ENCODE measurements at places on chromosomes 16 and 17.

DNA sequence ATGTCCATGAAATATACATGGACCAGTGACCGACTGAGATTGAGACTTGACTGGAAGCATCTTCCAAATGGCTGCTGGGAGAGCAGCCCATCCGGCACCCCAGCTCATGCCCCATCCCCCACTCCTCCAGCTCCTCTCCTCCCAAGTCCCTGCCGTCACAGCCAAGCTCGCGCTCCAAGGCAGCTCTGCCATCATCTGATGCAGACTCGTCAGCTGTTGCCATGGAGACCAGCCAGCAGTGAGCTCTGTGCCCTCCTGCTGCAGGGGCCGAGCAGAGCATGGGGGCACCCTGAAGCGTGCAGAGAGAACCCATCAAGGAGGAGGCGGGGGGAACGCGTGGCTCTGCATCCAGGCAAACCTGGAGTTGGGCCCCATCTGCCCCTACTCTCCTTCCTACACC lies 74.5 kb upstream of the TNRC6C start:
- no peak for DNase-seq

GRCh38 chr16:58365623-58366022 lies 26.6 kb upstream of the GINS3 start:
- DNase-seq, result no peak

- no peak for DNase-seq
These were observed 49.2 kb downstream of the SREBF1 start for GRCh38 chr17:17787568-17787967.

GRCh38 chr17:61422116-61422799 lies 22.6 kb downstream of the TBX2 start:
- no peak for DNase-seq

DNA sequence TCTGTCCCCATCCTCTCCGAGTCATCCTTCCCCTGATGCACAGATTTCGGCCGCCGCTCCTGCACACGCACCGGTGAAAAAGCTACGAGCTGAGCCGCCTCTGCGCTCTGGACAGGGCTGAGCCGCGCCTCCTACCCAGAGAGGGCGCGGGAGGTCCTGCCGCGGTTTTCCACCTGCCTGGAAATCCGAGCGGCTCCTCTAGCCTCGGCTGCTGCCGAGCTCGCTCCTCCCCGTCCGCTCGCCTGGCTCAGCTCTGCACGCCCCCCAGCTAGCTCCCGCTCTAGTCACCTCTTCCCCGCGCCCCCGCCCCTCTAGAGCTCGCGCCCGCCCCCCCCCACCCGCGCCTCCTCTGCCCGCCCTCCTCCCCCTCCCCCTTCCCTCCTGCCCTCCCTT lies 198 bp upstream of the SHISA9 start:
- DNase-seq, result no peak

DNA sequence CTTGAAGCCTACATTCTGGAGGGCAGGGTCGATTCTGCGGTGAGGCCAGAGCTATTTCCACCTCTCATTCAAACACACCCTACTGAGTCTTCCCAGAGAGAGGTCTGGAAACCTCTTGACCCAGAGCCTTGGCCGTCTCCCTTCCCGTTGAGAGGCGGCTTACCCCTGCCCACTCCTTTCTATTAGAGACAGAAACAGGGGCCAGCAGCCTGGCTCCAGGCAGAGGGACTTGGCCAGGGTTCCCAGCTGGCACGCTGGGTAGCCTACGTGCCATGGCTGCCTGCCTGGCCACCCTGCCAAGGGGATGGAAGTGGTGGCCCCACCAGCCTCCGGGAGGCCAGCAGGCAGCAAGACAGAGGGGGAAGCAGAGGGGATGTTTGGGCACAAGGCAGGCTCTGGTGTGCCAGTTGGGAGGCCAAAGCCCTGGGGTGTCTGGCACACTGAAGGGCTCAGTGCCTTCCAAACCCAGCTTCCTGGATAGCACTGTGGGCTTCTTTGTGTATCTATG lies 6.0 kb downstream of the STAC2 start:
- DNase-seq, result no peak
